Lung microvascular endothelial cell (primary cell): ENCODE measurements at places on chromosomes 1 and 21. TPM values are rescaled to one million over a fixed set of nuclear protein-coding genes. Genes with fewer than 3 reads are reported as not detected.

Gene XPR1
- total RNA-seq = 21.8 and 25.9 TPM in 2 replicates

Gene RHBDL2
- total RNA-seq = not detected in 2 replicates

Gene GBP6
- total RNA-seq = not detected in 2 replicates

Gene CRABP2
- total RNA-seq = not detected in 2 replicates

Gene LCE1C
- total RNA-seq = not detected in 2 replicates

Gene CDK18
- total RNA-seq = 0.20 and 0.44 TPM in 2 replicates

Gene MARK1
- 0.65 and 2.2 TPM in 2 replicates for total RNA-seq

Gene CFHR4
- not detected in 2 replicates for total RNA-seq

Gene NHLH1
- not detected in 2 replicates for total RNA-seq

Gene BCAN
- not detected in 2 replicates for total RNA-seq

Gene AGO3
- 5.0 and 8.5 TPM in 2 replicates for total RNA-seq

Gene WNT2B
- total RNA-seq = 0.44 and 0.79 TPM in 2 replicates

Gene ATP6V1G3
- total RNA-seq = not detected in 2 replicates

Gene OPRD1
- not detected in 2 replicates for total RNA-seq

Gene PRAMEF33
- not detected in 2 replicates for total RNA-seq
